ENCODE measurements at places on chromosomes 7 and 10. TPM values are rescaled to one million over a fixed set of nuclear protein-coding genes. Genes with fewer than 3 reads are reported as not detected.

The CLRN3 gene
- not detected for total RNA-seq

The H2BK1 gene
- total RNA-seq = not detected

The GOLGA7B gene
- total RNA-seq = 2.0 TPM

The GATA3 gene
- total RNA-seq = 1.4 TPM

The HPSE2 gene
- total RNA-seq = 0.54 TPM

The KAZALD1 gene
- total RNA-seq = 12.2 TPM

The HTR7 gene
- 22.9 TPM for total RNA-seq

The TEX36 gene
- not detected for total RNA-seq

The OR2A12 gene
- total RNA-seq = not detected

The SRRT gene
- 116 TPM for total RNA-seq

The CRPPA gene
- total RNA-seq = 0.11 TPM

The TLX1 gene
- total RNA-seq = not detected

The ASL gene
- 73.8 TPM for total RNA-seq

The PHKG1 gene
- 1.5 TPM for total RNA-seq

The CADPS2 gene
- total RNA-seq = 12.2 TPM

The CHST12 gene
- 6.3 TPM for total RNA-seq

The CCDC126 gene
- total RNA-seq = 29.3 TPM

The PRTFDC1 gene
- total RNA-seq = 4.9 TPM

The GRM3 gene
- not detected for total RNA-seq

The KIF11 gene
- total RNA-seq = 63.8 TPM

The HOXA7 gene
- total RNA-seq = 21.7 TPM

The PON3 gene
- not detected for total RNA-seq

The PRSS2 gene
- total RNA-seq = not detected

The LHFPL3 gene
- total RNA-seq = 0.06 TPM

The CALY gene
- total RNA-seq = not detected

The LBX1 gene
- total RNA-seq = 0.06 TPM

The WNT16 gene
- not detected for total RNA-seq

The MRC1 gene
- total RNA-seq = not detected

The HABP2 gene
- total RNA-seq = not detected

The PRPS1L1 gene
- total RNA-seq = not detected

The GHRHR gene
- total RNA-seq = not detected

The CALML5 gene
- total RNA-seq = not detected

The GPR26 gene
- 0.11 TPM for total RNA-seq

Measured in Daoy (cell line).